ENCODE measurements at places on chromosomes 16 and 17. TPM values are rescaled to one million over a fixed set of nuclear protein-coding genes. Genes with fewer than 3 reads are reported as not detected.

DNA sequence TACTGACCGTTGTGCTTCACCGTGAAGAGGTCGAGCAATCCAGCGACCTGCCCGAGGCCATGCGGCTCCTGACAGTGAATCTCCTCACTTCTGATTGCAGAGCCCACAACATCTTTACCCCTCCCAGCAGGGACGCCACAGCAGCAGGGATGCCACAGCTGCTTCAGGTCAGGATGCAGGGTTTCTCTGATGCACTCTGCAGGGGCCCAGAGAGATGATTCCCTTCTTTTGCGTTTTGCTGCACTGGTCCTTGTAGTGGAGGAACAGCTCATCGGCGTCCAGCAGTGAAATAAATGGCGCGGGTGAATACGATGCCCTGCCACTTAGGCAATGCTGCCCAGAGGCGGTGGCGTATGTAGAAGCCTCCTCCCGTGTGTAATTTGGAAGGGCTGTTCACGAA is 5.6 kb downstream of the KIAA0513 start:
- no peak for DNase-seq

Gene CIAPIN1
- total RNA-seq: 45.8 TPM

GRCh38 chr17:5236938-5237540 is 2.4 kb upstream of the SCIMP start:
- no peak for DNase-seq

GRCh38 chr17:19596869-19597268 is 51.7 kb upstream of the ALDH3A2 start:
- DNase-seq: no peak

Gene GLIS2
- total RNA-seq: 6.5 TPM

Data from muscle of leg (tissue), 16 donors.